ENCODE measurements at places on chromosomes 1 and 21. TPM values are rescaled to one million over a fixed set of nuclear protein-coding genes. Genes with fewer than 3 reads are reported as not detected.
A peak's percentile ranks its signal among the peaks of the same experiment; 100 is the strongest.

DNA sequence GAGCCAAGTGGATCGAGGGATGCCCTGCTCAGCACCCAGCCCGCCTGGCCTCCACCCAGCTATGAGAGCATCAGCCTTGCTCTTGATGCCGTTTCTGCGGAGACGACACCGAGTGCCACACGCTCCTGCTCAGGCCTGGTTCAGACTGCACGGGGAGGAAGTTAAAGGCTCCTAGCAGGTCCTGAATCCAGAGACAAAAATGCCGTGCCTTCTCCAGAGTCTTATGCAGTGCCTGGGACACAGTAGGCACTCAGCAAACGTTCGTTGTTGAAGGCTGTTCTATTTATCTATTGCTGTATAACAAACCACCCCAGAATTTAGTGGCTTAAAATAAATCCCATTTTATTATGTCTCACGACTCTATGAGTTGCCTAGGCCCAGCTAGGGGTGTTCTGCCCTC, 6.8 kb upstream of the BSND start:
- DNase-seq: no peak

GRCh38 chr1:6273380-6273891, 12.5 kb upstream of the GPR153 start:
- no peak for DNase-seq

Gene CD1D
- total RNA-seq: 5.3 TPM

DNA sequence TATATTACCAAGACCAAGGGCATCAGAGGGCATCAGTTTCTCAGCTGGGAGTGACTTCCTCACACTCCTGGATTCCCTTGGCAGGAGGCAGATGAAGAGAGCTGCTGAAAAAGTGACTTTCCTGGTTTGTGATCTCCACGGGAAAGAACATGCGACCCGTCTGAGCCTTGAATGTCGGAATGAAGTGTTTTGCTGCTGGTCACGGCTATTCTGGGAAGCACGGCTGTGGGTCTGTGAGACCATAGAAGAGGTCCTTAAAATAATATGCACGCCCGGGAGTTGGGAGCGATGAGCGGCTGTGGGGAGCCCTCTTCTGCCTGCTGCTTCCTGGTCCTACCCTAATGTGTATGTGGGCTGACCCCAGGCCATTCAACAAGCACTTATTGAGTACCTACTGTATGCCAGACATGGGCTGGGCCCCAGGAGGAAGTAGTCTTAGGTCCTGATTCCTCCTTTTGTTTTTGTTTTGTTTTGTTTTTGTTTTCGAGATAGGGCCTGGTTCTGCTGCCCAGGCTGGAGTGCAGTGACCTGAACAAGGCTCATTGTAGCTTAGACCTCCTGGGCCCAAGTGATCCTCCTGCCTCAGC, 13.2 kb upstream of the UMODL1 start:
- DNase-seq: no peak

Gene WNT9A
- not detected for total RNA-seq

Gene NUCKS1
- 87.6 TPM for total RNA-seq

Gene TSTD1
- total RNA-seq: 94.4 TPM

DNA sequence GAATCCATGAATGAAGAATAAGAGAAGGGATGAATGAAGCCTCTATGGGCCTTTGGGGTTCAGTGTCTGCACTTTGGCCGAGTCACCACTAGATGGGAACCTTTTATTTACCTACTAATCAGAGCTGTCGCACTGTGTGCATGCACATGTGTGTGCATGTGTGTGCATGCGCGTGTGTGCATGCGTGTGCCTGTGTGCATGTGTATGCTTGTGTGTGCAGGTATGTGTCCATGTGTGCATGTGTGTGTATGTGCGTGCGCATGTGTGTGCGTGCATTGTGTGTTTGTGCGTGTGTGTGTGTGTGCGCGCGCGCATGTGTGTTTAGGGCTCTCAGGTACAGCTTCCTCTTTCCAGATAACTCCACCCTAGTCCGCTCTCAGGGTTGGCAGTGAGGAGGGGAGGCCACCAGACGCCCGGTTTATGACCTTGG, 20.4 kb upstream of the UBXN10 start:
- no peak for DNase-seq

Gene POGZ
- 188 TPM for total RNA-seq

Gene CACHD1
- total RNA-seq: not detected

DNA sequence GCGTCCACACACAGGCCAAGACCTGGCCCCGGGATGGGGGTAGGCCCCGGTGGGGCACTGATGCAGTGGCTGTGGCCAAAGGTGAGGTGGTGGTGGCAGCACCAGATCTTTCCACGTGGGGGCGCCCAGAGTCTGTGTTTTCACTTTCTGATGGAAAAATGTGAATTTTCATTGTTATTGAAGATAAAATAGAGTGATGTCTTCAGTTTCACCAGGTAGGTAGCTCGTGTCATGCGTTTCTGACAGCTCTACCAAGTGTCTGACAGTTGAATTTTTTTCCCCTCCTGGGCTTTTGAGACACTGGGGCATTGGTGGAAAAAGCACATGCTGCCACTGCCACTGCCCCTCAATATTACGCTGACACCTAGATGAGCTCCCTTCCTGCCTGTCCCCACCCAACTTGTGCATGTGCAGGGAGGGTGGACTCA, 40.0 kb upstream of the MAGOH start:
- DNase-seq: peak; percentile 73

DNA sequence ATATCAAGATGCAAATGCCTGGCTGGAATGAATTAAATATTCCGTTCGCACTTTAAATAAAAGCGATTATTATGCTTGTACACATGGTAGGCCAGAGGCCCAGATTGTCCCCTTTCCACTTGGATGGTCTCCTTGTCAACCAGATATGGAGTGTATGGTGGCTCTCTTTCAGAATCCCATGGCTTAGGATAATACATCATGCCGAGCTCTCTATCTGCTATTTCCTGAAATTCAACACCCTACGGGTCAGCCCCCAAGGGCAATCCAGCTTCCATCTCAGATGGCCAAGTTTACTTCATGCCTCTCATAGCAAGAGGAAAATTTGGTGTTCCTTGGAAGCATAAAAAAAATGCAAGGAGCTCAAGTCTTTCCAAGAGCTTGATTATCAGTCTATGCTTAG, 25.4 kb upstream of the FMO1 start:
- DNase-seq: no peak

Gene RNF186
- not detected for total RNA-seq

DNA sequence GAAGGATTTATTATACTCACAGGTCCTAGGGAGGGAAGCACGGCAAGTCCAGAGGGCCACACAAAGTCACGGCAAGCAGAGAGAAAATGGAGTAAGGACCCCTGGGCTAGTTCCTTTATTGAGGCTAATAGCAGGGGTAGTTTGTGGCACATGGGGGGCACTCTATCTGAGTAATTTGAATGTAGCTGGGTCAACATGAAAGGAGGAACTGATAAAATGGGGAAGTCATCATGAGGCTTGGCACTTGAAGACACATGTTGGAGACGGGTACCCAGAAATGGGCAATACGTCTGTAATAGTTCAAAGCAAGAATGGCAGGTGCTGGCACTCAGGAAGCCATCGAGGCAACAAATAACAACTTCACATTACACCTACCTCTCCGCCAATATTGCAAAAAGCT, 1136.4 kb downstream of the MRPL39 start:
- DNase-seq: peak; percentile 2

DNA sequence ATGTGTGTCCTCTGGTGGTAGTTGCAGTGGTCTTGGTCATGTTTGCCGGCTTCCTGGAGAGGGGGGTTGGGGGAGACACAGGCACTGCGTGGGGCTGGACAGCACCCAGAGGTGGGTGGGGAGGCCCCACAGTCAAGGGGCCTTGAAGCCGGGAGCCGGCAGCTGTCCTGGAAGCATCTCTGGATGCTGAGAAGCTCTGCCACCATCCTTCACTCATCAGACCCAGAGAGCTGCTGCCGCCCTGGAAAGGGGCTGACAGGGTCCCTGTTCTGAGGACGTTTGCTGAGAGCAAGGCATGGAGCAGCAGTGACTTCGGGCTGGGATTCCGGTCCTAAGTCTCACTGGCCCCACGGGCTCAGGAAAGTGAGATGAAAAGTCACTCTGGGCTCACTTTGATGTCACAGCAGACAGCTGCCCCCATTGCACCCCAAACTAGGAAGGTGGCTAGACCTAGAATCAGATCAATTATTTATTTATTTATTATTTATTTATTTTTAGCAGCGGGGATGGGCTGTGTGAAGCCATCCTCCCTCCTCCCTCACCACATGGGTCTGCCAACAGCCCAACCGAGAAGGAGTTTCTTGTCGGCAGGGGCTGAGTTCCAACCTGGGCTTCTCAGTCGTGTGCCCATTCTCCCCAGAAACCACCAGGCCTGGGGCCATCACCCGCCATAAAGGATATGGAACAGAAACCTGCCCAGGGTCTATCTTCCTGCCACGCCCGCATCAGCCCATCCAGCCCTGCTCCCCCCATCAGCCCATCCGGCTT, 547.4 kb downstream of the PTPRU start:
- no peak for DNase-seq

Gene TACSTD2
- not detected for total RNA-seq

DNA sequence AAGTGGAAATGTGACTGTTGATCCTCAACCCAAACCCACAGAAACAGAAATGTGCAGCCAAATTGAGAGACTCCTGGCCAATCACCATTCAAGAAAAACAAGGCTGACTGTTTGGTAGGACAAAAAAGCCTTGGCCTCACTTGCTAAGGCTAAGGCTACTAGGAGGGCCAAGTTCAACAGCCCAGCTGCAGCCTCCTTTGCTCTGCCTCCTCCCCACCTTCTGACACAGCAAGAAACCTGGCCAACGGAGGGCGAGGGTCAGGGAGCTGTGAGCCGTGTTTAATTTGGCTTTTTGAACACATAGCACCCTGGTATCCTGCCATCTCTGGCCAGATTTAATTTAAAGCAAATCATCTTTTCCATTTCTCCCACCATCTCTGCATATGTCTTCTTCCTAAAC, 165.8 kb upstream of the RAB4A start:
- no peak for DNase-seq

Gene LCE2B
- total RNA-seq: not detected

Gene FCER1A
- total RNA-seq: not detected

Gene SYNC
- total RNA-seq: not detected

- DNase-seq: peak; percentile 51
Observed at GRCh38 chr1:109816175-109816811, 52.6 kb upstream of the EPS8L3 start.

Gene IBA57
- 15.3 TPM for total RNA-seq

- DNase-seq: no peak
Observed at GRCh38 chr1:28118640-28119307, 30.4 kb upstream of the EYA3 start.

GRCh38 chr1:34929497-34929852, at the start of gene DLGAP3:
Gene DLGAP3 (minus strand): TSS chr1:34929650. CDS start chr1:34905383, 24,267 bp downstream.
- DNase-seq: peak; percentile 43

DNA sequence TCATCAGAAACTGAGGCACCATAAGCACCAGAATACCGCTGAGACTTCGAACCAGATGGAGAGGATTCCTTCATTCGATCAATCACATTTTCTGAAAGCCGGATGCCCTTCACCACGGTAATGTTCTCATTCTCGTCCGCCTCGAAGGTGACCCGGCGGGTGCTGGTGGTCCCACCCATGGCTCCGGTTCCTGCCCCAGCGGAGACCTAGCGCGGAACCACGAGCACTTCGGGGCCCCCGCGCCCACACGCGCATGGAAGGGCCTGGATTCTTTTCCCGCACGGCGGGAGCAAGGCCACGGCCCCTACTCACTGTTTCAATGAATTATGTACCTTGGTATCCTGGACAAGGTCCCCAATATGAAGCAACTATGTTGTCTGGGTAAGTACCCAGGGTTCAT, 33.1 kb upstream of the WDTC1 start:
- no peak for DNase-seq

DNA sequence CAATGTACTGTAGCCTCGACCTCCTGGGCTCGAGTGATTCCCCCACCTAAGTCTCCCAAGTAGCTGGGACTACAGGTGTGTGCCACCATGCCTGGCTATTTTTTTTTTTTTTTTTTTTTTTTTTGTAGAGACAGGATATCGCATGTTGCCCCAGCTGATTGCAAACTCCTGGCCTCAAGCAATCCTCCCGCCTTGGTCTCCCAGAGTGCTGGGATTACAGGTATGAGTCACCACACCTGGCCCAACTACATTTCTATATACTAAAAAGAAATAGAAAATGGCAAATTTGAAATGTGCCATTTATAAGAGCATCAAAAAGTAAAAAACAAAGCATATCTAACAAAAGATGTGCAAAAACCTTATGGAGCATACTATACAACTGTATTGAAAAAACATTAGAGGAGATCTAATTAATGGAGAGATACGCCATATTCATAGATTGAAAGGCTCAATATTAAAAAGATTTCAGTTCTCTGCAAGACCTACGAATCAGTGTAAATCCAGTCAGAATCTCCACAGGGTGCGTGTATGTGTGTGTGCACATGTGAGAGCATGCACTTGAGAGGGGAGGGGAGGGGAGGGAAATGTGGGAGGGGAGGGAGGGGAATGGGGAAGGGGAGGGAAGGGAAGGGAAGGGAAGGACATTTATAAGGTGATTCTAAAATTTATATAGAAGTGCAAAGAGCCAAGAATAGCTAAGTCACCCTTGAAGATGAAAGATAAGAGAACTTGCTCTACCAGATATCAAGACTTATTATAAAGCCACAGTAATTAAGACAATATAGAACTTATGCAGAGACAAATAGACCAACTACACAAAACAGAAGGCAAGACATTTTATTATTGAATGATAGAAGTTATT, 15.5 kb upstream of the PADI4 start:
- DNase-seq: no peak

Gene CA14
- total RNA-seq: not detected

GRCh38 chr1:30307182-30307581, 416.2 kb downstream of the MATN1 start:
- DNase-seq: no peak

DNA sequence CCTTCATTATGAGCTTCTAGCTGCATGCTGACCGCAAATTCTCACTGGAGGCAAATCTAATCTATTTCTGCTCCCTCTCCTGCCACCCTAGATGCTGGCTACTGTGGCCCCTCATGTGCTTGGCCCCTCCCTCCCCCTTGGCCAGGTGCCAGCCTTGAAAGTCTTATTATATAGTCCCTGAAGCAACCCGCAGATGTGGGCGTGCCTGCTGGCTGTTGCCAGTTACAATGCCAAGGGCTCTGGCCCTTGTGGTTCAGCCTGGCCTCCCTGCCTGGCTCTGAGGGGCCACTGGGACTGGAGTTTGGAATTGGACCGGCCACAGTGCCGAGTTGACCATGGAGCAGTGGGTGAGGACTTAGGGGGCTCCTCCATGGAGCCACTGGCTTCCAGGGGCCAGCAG, 78.9 kb upstream of the ACTRT2 start:
- DNase-seq: no peak

GRCh38 chr1:20846461-20847374, 59.6 kb upstream of the HP1BP3 start:
- DNase-seq: no peak

- DNase-seq: peak; percentile 40
Observed at GRCh38 chr1:16013220-16013907, 4.5 kb downstream of the HSPB7 start.

Gene RABGAP1L
- 159 TPM for total RNA-seq

GRCh38 chr1:77089756-77090155, 129.5 kb downstream of the PIGK start:
- no peak for DNase-seq

DNA sequence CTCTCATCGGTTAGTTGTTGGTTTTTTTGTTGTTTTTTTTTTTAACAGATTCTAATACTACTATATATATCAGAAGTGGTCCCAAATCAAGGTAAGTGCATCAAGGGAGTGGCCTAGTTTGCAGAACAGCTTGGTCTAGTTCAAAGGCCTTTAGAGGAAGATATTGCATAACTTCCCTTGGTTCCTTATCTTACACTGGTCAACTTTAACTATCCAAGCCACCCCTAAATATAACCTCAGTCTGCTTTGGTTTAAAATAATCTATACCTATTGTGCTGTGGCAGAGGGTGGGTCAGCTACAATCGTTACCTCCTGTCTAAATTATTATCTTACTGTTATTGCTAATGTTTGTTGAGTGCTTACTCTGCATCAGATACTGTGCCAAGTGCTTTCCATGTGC, 6.9 kb downstream of the S100A12 start:
- DNase-seq: no peak

All from B cell (primary cell).